Inflammatory macrophage (primary cell): ENCODE measurements at places on chromosomes 2 and 18.

GRCh38 chr18:11147962-11148679, 1.2 kb downstream of the PIEZO2 start:
- no peak for DNase-seq

- DNase-seq: no peak
Measured at GRCh38 chr2:208150094-208150493, 4.1 kb upstream of the CRYGB start.

GRCh38 chr18:77560341-77560992, 310.8 kb downstream of the GALR1 start:
- no peak for DNase-seq

DNA sequence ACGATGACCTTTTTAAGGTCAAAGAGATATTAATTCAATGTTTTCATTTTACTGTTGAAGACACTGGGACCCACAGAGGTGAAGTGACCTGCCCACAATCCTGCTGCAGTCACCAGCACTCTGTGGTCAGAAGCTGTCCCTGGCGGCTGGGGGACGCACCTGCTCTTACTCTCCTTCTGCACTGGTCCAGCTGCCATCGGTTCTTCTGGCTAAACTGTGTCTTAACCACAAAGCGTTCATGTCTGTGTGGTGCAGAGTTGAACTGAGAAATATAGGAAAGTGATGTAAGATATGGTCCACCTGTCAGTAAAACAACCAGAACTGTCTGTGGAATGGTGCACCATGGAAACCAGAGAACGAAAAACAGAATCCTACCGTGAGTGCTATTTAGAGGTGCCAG, 44.9 kb upstream of the SMIM21 start:
- no peak for DNase-seq

DNA sequence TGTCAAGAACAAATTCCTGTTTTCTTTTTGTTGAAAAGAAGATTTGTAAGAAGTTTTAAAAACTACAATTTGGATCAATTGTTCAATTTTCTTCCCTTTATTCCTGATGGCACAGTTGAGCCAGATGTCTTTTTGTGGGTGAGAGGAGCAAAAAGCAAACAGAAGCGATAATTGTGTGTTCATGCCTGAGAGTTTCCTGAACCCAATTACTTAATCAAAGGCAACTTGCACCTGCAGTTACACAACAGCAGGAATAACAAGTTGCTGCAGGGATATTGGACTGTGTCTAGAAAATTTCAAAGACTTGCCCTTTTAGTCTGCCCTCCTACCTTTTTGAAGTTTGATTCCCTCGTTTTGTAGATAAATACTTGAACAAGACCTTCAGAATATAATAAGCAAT, 383.6 kb downstream of the DSEL start:
- no peak for DNase-seq

DNA sequence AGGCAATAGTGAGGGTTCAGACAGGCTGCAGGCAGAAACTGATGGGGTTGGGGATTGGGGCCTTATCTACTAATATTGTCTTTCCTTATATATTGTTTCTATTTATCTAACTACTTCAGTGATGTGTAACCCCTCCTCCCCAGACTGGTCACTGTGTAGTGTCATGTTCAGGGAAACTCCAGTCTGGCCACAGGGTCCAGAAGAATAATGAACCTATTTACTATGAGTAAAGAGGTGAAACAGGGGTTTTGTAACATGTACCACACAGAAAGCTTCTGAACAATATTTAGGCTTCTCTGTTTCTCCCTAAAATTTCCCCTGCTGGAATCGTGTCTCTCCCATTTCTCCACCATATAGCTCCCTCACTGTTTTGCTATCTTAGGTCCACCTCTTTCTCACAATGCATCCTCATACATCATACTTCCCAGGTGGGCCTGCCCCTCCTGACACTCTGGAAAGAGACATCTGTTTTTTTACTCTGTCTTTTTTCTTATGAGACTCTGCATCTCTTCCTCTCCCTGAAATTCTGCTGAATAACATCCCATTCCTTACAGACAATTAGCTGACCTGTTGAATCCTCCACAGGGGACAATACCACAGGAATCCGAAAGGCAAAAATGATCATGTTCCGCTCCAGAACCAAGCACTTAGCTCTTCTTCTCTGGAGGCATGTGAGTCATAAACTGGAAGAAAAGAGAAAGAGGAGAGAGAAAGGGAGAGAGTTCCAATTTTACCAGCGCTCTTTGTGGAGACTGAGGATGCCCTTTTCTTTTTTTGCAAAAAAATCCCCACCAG, 154.8 kb downstream of the ZEB2 start:
- no peak for DNase-seq
